Progenitor cell of endocrine pancreas (in vitro differentiated cells): ENCODE measurements at places on chromosomes 1 and 21.

DNA sequence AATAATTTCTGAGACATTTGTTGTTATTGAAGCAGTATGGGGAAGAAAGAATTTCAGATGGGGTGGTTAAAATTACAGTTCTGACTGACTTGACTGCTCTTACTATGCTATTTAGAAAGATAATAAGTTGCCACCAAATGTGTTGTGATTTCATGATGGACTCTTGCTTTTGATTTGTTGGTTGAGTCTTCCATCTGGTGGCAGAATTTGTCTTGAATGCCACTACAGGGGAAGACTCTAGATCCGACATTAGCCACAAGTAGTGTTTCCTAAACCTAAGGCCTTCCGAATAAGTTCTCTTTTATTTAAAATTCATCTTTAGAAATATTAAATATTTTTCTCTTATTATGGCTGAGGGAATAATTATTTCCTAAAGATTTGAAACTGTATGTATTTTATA lies 190.9 kb upstream of the ADGRL4 start:
- no peak for DNase-seq

GRCh38 chr1:7482077-7482476 lies 289.0 kb upstream of the VAMP3 start:
- no peak for DNase-seq

GRCh38 chr21:42237577-42237976 lies 18.6 kb downstream of the ABCG1 start:
- no peak for DNase-seq

DNA sequence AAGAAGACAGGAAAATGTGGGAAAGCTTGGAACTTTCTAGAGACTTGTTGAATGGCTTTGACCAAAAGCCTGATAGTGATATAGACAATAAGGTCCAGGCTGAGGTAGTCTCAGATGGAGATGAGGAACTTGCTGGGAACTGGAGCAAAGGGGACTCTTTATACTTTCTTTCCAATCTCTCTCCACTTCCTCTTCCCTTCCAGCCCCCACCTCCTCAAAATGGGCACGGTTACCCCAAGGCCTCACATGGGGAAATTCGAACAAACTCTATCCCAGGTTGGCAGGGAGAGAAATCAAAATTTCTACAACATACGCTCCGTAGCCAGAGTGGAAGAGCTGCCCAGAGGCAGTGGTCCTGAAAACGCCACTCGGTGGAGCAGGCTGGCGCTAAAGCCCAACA lies 15.2 kb downstream of the PPT1 start:
- DNase-seq, result no peak

DNA sequence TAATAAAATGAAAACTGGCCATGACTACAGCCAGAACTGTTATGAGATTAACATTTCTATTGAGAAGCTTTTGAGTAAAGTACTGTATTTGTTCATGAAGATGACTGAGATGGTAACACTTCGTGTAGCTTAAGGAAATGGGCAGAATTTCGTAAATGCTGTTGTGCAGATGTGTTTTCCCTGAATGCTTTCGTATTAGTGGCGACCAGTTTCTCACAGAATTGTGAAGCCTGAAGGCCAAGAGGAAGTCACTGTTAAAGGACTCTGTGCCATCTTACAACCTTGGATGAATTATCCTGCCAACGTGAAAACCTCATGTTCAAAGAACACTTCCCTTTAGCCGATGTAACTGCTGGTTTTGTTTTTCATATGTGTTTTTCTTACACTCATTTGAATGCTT lies 164.0 kb downstream of the NEK7 start:
- DNase-seq, result no peak

GRCh38 chr1:58779801-58780382 lies 4.0 kb downstream of the JUN start:
- no peak for DNase-seq

DNA sequence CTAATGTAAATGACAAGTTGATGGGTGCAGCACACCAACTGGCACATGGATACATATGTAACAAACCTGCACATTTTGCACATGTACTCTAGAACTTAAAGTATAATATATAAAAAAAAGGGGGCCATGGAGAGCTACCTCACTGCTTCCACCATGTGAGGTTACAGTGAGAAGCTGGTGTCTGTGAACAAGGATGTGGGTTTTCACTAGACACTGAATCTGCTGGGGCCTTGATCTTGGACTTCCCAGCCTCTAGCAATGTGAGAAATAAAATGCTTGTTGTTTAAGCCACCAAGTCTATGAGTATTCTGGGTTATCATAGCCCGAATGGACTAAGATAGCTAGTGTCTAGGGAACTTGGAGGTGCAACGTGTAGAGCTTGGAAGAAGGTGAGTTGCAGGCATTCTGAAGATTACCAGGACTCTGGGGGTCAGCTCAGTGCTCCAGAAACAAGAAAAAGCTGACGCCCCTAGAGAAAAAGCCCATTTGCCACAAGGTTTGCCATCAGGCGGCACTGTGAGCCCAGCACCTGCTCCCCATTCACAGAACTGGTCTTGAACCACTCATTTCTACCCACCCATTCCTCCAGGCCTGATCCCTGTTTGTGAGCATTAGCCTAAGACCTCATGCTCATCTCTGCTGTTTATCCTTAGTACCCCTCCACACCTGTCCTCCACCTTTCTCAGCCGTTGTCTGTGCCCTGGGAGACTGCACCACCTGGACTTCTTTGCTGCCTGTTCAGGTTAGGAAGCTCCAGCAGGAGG lies 15.1 kb upstream of the FYB2 start:
- DNase-seq, result no peak

GRCh38 chr1:9676815-9677393 lies 25.4 kb downstream of the PIK3CD start:
- no peak for DNase-seq

GRCh38 chr1:152756872-152757271 lies 953 bp upstream of the KPRP start:
- no peak for DNase-seq

DNA sequence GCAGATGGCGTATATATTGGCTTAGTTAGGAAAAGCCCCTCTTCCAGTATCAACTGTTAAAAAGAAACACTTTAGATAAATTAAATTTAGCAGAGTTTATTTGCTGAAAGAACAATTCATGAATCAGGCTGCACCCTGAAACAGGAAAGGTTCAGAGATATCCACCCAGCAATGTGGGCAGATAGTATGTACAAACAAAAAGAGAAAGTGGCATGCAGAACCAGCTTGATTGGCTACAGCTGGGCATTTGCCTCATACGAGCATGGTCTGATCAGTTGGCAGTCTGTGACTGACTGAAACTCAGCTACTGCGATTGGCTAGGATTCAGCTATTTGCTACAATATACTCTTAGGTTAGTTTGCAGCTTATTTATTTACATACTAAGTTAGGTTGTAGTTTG lies 98.2 kb downstream of the ZC3H11B start:
- DNase-seq, result no peak

- DNase-seq, result no peak
These were observed 12.3 kb downstream of the RNF223 start for GRCh38 chr1:1061682-1062345.

- no peak for DNase-seq
These were observed 598.5 kb upstream of the ADAMTS5 start for GRCh38 chr21:27565364-27565763.

DNA sequence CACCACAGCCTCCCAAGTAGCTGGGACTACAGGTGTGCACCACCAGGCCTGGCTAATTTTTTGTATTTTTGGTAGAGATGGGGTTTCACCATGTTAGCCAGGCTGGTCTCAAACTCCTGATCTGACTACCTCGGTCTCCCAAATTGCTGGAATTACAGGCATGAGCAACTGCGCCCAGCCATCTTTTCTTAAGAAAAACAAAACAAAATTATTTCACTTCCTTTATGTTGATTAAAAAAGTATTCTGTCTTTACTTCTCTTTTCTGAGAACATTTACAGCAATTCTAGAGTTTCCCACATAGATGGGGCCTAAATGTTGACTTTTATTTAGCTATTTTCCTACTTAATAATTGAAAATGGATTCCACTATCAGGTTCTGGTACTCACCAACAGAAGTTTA lies 17.3 kb upstream of the TMEM183A start:
- DNase-seq, result no peak

DNA sequence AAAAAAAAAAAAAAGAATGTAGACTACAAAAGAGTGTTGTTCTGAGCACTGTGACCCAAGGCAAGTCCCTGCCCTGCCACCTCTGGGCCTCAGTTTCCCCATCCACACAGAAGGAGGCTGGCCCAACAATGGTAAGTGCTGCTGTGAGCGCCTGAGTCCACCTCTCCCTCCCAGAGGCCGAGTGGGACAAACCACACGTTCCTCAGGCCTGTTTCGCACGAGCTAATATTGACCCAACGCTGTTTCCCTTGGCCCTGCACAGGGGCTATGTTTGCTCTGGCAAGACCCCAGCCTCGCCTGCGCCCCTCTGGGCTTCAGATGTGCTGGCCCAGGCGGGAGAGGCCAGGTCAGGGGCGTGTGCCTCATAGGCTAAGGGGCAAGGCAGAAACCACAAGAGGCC lies 12.6 kb upstream of the LAPTM5 start:
- DNase-seq, result peak; percentile 21

- DNase-seq, result no peak
These were observed 73.3 kb downstream of the MDM4 start for GRCh38 chr1:204589409-204590038.

DNA sequence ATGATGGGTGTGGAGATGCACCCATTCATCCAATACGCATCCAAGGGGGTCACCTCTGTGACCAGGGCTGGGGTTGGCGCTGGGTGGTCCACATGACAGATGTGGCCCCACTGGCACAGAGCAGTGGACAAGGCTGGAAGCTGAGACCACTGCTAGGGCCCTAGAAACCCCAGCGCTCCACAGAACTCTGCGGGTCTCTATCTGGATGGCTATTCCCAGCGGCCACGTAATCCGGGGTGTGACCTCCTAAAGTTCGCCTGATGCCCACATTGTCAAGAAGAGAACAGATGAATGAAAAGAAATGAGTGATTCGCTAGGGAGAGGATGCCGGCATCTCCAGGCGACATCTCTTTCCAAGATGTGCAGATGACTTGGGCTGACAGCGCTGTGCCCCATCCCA lies 55.2 kb downstream of the PRDM15 start:
- DNase-seq, result no peak

DNA sequence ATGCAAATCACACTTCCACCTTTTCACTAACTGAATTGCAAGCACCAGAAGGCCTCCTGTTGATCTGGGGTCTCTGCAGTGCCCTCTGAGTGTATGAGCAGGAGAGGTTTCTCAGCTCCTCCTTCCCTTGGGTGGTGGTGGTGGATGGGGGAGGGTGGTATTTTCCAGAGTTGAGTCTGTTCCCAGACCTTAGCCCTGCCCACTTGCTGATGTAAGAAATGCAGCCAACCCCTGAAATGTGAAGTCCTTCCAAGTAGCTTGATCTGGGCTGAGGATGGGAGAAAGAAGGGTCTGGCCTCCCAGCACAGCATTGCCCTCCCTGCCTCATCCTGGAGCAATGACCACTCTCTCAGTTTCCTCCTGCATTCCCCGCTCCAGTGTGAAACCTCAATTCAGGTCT lies 6.3 kb upstream of the FOXD2 start:
- DNase-seq, result no peak

GRCh38 chr1:115266729-115267421 lies 71.2 kb downstream of the NGF start:
- no peak for DNase-seq

- DNase-seq, result no peak
These were observed 613.9 kb downstream of the PLA2G4A start for GRCh38 chr1:187442603-187443002.

GRCh38 chr1:87279966-87280535 lies 48.6 kb upstream of the LMO4 start:
- DNase-seq, result no peak

- DNase-seq, result no peak
These were observed 57.2 kb downstream of the AGPAT3 start for GRCh38 chr21:43921979-43922945.

- DNase-seq, result no peak
These were observed 20.4 kb upstream of the MAP10 start for GRCh38 chr1:232784794-232785193.

- no peak for DNase-seq
These were observed 41.4 kb downstream of the KCNK1 start for GRCh38 chr1:233655301-233655740.

DNA sequence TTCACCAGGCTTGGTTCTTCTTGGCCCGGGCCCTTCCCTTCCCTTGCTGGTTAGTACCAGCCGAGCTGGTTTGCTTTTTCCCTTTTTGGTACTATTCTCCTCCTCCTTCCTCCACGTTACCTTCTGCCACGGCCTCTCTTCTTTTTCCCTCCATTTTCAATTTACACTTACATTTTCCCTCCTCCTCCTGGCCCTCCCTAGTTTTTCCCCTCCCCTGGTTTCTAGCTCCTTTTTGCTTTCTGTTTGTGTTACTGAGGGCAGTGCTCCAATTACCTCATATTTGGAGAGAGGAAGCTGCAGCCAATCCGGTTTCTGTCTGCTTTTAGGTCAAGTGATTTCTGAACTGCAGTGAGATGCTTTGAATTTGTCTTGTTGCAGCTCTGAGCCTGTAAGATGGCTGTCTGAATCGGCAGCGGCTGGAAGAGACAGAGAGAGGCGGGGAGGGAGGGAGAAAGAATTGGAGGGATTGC lies 63.7 kb downstream of the MACF1 start:
- DNase-seq, result no peak

GRCh38 chr1:197096137-197096536 lies 29.1 kb upstream of the F13B start:
- DNase-seq, result no peak

GRCh38 chr21:34935898-34936297 lies 113.2 kb downstream of the RUNX1 start:
- DNase-seq, result no peak

GRCh38 chr1:6401673-6402072 lies 8.1 kb upstream of the ACOT7 start:
- no peak for DNase-seq

DNA sequence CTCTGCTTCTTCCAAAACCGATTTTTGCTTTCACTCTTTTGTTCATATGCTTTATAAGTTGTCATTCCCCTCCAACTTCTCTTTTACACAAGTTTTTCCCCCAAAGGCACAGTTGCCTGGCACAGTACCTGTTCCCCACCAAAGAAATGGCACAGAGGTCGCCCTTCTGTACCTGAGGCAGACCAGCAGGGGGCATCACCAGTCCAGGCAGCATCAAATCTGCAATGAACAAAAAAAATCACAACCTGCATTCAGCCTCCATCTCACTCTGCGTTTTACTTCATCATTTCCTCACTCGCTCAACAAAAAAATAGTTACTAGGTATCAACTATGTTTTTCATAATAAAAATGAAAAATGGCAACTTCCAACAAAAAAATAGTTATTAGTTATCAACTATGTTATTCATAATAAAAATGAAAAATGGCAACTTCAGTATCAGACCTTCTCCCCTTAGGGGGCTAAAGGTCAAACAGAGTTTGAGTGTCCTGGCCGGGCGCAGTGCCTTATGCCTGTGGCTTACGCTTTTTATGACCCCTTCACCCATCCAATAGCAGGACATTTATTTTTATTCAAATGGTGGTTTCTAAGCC lies 4.1 kb downstream of the EIF2D start:
- DNase-seq, result peak; percentile 43

DNA sequence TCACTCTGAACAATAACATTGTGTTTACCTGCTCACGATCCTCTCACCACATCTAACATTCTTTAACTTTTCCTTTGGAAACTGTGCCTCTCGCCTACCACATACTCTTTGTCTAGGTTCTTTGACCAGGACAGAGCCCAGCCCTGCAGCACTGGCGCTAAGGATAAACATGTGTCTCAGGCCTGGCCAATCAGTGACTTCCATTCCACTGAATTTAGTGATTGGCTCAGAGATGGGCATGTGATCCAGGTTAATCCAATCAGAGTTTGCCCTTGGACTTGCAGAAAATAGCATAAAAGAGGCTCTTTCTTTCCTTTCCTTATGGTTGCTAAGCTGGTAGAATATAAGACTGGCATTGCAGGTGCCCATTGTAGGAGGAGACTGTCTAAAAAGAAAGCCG lies 605.7 kb downstream of the MATN1 start:
- no peak for DNase-seq

- DNase-seq, result no peak
These were observed 23.7 kb downstream of the NOL9 start for GRCh38 chr1:6530504-6531160.
